Central memory CD8-positive, alpha-beta T cell (primary cell): ENCODE measurements at places on chromosomes 4 and X.

DNA sequence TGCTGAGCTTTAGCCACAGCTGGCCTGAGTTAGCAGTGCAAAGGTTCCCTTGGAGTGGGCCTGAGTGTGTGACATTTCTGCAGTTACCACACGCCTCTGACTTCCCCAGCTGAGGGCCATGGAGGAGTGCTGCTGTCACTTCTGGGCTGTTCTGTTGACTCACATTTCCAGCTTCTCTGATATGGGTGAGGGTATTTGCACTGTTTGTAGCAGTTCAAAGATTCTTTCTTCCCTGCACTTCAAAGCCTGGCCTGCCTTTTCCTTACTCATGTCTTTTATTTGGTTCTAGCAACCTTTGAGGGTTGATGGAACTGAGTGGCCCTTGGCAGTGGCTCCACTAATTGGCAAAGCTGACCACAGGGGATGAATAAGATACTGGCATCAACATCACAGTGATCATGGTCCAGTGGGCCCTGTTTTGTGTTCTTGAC lies 26.4 kb upstream of the SCML1 start:
- DNase-seq = no peak

DNA sequence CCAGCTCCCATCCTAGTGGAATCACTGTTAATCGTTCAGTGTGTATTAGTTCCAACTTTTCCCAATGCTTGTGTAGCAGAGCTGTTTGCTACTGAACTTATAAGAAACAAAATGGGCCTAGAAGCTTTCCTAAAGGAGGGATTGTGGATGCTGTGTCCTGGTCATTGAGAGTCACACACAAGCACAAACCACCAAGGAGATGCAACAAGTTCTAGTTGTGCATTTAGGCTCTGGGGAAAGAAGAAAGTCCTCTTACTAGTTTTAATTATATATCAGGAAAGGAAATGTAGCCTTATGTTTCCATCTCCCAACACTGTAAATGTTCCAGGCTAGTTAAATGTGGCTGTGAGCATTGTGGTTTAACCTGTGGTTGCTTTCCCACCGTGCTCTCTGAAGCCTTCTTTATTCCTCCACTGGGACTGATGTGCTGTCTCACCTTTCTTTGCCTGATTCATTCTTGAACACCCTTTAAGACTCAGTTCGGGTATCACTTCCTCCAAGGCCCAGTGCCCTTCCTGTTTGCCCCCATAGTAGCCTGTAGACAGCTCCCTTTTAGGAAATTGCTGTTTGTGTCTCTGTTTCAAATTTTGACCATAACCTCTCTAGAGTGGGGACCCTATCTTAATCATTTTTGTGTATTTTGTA lies 34.3 kb downstream of the ATP10D start:
- DNase-seq = no peak

DNA sequence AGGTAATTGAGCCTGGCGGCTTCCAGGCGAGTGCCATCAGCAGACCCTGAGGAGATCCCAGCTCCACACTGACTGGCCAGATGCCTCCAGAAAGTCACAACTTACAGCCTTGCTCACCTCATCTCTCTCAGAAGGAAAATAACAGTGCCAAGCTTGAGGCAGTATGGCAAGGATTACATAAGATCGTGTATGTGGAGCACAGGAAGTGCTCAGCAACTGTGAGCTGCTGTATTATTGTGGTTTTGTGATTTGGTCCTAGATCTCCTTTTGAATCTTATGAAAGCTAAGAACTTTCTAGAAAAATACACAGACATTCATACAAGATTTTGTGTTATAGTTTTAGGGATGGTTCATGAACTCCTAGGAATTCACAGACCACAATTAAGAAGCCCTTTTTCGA lies 14.0 kb downstream of the RASL11B start:
- no peak for DNase-seq

DNA sequence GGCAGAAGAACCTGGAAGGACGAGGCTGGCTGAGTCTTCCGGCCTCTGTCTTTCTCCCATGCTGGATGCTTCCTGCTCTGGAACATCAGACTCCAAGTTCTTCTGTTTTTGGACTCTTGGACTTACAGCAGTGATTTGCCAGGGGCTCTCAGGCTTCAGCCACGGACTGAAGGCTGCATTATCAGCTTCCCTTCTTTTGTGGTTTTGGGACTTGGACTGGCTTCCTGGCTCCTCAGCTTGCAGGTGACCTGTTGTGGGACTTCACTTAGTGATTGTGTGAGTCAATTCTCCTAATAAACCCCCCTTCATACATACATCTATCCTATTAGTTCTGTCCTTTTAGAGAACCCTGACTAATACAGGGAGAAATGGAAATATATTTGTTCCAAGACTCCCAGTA lies 265.8 kb downstream of the PCDH18 start:
- DNase-seq = no peak

DNA sequence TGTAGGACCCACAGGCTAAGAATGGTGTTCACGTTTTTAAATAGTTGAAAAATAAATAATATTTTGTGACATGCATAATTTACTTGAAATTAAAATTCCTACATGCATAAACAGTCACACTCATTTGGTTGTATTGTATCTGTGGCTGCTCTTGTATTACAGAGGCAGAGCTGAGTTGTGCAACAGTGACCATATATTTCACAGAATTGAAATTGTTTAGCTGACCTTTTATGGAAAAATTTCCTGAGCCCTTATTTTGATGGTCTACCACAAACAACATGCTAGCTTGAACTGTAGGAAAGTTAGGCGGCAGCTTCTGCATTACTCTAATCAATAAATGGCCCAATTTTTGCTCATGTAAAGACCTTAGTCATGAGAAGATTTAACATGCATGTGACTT lies 633.4 kb upstream of the AADAT start:
- no peak for DNase-seq
